ENCODE measurements at places on chromosomes 5 and 9.

- no peak for DNase-seq
These were observed 28.3 kb upstream of the RAI14 start for GRCh38 chr5:34627794-34628193.

GRCh38 chr5:132762246-132763000 is 14.6 kb downstream of the SEPTIN8 start:
- no peak for DNase-seq

DNA sequence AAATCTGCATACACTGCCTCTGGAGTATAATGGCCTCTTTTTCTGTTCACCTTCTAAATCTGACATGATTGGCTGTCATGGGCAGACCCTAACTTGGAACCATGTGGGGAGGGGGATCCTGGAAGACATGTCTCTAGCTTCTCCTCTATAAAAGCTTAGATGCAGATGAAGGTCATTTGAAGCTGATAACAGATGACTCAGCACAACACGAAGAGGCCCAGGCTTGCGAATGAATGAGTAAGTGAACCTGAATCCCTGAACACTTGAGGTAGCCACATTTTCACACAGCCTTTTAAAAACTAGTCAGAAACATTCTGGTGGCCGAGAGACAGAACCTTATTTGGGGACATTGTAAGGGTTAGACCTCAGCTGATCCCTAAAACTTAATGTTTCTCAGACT is 282.6 kb downstream of the ELAVL2 start:
- DNase-seq: no peak

DNA sequence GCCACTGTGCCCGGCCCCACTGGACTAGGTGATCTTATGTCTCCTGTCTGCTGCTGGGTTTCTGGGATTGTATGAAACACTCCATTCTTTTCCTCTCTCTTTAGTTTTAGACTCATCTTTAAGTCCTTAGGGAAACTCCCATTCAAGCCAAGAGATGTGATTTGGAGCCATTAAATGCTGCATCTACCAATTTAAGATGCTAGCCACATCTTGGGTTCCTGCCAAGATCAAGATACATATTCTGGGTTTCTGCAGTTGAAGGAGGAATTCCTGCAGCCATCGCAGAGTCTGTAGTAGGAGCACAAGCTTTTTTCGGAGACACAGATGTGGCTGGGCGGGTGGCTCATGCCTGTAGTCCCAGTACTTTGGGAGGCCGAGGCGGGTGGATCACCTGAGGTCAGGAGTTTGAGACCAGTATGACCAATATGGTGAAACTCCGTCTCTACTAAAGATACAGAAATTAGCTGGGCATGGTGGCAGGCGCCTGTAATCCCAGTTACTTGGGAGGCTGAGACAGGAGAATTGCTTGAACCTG is 23.2 kb downstream of the STXBP1 start:
- DNase-seq: no peak

- no peak for DNase-seq
These were observed 406.0 kb upstream of the PIK3R1 start for GRCh38 chr5:67809589-67809988.

DNA sequence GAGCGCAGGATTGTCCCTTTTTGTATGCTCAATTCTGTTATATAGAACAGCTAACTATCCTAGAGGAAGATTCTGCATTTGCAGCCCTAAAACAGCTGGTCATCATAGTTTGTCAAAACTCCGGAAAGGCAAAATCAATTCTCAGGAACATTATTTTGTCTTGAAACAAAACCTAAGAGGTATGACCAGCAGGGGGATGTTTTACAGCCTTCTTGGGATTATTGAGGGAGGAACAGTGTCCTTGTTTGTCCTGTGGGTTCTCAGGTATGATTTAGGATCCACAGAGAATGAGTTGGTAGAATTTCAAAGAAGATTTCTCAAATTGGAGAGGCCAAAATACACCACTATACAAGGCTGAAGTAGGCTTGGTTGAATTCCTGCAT is 136.4 kb downstream of the ZSWIM6 start:
- no peak for DNase-seq

- DNase-seq: no peak
These were observed 19.6 kb downstream of the BAAT start for GRCh38 chr9:101365181-101365580.

DNA sequence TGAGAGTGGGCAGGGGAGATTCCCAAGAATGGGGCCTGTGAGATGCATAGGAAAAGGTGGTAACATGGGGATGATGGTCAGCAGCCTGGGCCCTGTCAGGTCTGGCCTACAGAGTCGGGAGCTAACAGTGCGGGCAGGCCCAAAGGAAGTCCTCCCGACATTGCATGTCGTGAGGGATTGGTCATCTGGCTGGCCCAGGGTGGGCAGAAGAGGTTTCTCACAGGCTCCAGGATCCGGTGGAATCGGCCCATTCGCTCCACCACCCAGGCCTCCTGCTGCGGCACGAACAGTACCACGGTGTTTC is 514 bp downstream of the STOML2 start:
- no peak for DNase-seq

DNA sequence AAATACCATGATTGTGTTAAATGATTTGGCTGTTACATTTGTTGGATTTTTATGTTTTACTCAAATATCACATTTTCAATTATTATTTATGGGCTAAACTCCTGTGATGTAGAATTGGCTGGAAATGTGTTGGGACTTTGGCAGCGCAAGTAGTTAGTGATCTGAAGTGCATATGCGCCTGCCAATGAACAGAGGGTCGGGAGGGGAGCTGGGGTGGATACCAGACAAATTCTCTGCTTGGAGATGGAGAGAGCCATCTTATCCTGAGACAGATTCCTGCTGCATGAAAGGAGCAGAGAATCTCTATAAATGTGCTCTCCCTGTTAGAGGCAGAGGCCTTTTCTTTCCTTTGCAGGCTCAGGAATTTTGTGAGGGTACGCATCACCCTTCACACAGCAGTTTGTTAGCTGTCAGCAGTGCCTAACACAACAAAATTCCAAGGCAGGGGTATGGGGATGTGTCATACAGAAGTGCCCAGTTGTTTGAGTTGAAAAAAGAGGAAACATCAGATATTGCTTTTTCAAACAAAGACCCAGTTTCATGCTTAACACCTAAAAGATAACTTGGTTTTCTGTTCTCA is 489.1 kb downstream of the CSNK1G3 start:
- no peak for DNase-seq

GRCh38 chr9:120692901-120693699 is 21.2 kb downstream of the MEGF9 start:
- no peak for DNase-seq

GRCh38 chr5:139137697-139138096 is 60.5 kb downstream of the SIL1 start:
- DNase-seq: no peak

GRCh38 chr9:71589612-71590011 is 178.7 kb downstream of the CEMIP2 start:
- DNase-seq: no peak

DNA sequence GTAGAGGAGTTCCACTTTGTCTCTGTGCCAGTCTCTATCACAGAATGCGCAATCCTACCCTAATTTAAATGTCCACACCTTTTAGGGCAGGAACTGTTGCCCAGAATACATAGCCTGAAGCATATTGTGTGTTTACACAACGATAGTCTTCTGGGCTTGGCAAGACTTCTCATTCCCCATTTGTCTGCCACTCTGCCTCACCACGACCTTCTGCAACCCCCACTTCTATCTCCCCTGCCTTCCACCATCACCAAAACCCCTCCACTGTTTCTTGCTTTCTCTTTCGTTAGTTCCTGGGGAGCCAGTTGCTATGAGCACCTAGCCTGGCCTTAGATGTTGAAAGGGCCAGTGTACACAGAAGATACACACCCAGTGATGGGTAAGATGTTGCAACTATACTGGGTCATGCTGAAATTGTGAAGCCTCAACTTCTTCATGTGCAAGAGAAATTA is 883 bp upstream of the RNF145 start:
- no peak for DNase-seq

DNA sequence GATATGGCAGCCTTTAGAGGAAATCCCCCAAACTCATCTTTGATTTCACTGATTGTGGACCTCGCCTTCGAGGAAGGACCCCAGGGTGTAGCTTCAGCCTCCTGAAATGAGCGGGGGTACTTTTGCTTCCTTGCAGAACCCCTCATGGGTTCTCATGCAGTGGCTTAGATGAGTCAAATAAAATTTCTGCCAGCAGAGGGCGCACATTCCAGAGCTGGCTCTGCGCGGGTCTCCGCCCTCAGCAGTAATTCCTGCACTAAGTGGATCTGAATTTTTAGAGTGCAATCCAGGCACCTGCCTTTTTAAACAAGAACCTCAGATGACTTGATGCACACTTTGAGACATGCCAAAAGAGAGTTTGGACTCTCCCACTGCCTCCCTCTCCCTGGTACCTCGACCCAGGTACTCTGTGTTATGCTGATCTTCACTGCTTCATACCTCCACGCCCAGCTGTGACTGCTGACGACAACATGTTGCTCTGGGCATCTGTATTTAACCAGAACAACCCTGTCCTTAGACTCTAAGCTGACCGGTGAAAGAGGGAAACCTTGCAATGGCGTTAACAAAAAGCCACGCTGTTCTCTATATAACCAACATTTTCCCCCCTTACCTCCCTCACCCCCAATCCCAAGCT is 7.3 kb downstream of the EGFLAM start:
- DNase-seq: peak; percentile 49

DNA sequence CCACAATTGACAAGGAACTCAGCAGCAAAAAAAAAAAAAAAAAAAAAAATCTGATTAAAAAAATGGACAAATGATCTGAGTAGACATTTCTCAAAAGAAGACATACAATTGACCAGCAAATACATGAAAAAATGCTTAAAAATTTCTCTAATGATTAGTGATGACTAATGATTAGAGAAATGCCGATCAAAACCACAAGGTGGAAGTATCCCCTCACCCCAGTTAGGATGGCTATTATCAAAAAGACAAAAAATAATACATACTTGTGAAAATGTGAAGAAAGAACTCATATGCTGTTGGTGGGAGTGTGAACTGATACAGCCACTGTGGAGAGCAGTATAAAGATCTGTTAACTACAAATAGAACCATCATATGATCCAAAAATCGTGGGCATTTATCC is 245.3 kb downstream of the OSTF1 start:
- DNase-seq: no peak

DNA sequence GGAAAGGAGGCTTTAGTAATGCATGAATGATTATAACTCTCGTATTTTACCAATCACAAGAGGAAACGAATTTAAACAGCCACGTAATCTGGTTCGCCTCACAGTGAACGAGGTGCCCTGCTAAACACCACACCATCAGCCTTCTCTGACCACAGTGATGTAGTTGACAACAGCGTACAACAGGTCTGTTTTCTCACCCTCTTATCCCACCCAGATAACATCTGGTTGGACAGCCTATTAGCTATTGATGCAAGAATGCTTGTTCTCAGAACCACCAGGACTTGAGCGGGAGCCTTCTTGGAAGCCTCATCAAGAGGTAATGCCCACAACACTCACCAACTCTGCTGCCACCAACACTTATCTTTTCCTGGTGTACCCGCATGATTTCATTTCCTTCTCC is 23.3 kb downstream of the SLC1A3 start:
- DNase-seq: no peak

DNA sequence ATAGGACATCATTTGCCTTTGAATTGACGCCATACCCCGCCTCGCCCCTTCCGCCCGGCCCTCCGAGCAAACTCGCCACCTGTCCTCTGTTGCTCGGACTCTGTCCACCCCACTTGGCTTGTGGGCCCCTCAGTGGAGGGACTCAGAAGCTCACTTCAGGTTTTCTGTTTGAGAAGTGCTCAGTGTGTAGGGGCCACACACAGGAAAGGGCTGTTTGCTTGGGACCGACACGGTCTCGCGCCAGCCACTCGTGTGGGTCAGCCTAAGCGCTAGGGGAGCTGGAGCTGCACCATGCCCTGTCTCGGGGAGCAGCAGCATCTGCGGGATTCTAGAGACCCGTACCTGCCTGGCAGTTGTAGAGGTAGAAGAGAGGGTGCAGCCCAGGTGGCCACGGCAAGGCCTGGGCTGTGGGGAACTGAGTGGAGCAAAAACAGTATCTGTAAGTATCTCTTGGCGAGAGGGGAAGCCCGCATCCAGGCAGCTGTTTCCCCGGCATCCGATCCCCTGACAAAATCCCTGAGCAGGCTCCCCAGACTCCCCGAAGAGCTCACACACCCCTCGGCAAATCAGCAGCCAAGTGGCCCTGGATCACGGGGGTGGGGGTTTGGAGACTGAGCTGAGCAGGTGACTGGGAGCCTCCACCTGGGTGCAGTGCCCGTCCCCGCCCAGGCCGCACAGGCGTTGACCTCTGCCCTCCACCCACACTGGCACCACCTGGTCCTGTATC is 52.2 kb downstream of the COL5A1 start:
- DNase-seq: no peak

GRCh38 chr9:135877791-135878527 is 29.4 kb downstream of the CAMSAP1 start:
- DNase-seq: no peak

DNA sequence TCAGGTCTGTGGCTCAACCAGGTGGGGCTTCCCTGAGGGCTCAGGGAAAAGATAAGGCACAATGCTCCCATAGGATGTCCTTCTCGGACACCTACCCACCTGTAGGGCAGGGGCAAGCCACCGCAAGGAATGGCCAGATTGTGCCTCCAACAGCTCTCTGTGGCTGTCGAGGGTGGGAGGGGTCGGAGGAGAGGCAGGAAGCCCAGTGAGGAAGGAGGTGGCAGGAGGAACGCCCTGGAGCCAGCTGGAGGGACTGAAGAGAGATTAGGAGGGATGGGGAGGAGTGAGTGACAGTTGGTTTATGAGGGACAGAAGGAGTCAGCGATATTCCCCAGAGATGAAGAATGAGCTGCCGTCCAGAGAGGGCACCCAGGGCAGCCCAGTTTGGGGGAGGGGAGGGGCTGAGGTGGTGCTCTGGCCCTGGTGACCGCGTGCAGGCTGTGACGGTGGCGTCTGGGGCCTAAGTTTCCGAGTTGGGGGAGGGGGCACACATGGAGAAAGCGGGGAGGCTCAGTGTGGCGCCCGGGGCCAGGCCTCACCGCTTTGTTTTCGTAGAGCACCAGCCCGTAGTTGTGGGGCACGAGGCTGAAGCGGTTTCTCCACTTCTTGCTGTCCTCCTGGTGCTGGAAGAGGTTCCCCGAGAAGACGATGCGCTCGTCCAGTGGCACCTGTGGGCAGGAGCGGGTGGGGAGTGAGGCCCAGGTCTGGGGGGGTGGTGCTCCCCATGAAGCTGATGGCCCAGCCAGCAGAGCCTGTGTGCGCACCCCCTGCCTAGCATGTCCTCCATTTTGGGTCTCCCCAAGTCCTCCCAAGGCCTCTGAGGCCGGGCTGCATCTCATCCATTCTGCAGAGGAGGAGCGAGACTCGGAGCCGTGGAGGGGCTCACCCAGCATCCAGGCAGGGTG is 75.6 kb downstream of the LRSAM1 start:
- no peak for DNase-seq

DNA sequence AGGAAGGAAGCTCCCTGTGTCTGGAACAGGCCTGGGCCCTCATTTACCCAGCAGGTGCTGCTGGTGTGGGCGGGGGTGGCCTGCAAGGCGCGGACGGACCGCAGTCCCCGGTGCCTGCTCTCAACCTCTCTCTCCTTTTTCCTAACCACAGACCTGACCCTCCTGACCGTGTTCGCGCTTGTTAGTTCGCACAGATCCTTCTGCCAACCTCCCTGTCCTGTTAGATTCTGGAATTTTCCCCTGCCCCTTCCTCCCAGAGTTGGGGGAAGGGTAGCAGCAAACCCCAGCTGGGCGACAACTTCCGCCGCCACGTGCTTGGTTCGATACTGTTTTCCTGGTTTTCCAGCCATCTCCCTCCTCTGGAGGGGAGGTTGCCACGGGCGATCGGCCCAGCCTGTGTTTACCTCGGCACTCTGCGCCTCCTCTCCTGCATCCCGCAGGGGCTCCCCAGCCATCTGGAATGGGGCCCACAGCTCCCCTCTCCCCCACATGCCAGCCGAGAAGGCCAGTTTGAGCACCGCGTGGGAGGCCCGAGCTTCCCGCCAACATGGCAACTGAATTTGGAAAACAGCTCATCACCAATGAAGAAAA is 70.8 kb upstream of the UNC5A start:
- DNase-seq: no peak

Measured in activated CD8-positive, alpha-beta memory T cell treated with anti-CD3 and anti-CD28 coated beads for 48 hours (primary cell).